ENCODE measurements at places on chromosomes 4 and X.

DNA sequence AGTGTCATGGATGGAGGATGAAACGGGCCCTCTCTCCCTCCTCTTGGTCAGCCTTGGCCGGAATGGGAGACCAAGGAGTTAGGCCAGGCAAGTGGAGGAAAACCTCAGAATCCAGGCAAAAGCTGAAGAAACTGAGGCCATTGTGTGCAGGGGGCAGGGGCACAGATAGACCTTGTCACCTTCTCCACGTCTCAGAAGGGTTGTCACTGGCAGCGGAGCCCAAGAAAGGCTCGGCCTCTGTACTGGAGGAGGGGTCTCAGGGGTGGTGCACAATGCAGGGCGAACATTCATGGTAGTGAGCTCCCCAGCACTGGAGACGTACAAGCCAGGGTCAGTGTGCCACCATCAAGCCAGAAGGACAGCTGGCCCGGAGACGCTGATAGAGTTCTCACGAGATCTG, 139.5 kb downstream of the CPZ start:
- no peak for DNase-seq

GRCh38 chrX:130171446-130172126, at the start of gene RAB33A:
Gene RAB33A (plus strand): TSS chrX:130171962. CDS start chrX:130172063, 101 bp downstream.
- DNase-seq, result peak; percentile 58

DNA sequence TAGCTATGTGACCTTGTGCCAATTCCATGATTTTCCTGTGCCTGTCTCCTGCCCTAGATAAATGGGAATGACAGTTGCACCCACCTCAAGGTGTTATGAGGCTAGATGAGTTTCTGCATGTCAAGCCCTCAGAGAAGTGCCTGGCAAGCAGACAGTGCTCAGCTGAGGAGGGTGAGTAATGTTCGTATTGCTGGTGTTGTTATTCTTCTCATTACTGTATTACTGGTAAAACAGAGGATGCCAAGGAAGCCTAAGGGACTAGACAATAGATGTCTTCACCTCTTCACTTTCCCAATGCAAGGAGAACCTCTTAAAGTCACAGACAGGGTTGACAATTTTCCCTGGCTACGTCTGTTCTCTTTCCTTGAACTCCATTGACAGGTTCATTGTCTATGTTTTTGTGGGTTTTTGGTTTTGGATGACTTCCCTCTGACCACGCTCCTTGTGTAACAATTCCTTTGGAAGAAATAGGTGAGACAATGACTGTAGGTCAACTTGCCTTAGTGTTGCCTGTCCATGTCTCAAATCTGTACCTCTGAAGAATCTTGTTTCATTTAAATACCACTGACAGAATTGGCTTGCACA, 19.2 kb downstream of the ETDC start:
- no peak for DNase-seq

- DNase-seq, result no peak
These were observed 44.6 kb upstream of the GC start for GRCh38 chr4:71828470-71828869.

DNA sequence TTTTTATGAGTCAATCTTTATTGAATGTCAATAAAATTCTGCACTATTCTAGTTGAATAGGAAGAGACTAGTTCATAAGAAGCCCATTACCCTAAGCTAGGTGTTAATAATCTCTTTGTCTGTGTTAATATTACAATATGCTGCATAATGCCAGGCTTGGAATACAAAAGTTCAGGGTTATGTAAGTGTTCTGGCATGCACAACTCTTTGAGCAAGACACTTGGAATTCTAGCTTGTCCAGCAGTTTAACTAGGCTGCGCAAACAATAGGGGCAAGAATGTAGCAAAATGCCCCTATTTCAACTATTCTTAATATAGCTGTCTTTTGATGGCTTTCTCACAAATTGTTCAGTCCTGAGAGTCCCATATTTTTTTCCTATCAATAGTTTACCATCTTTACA, 31.3 kb upstream of the ETNPPL start:
- DNase-seq, result no peak

GRCh38 chrX:149641835-149642234, 10.2 kb upstream of the TMEM185A start:
- no peak for DNase-seq

- DNase-seq, result no peak
These were observed 15.5 kb upstream of the HTRA3 start for GRCh38 chr4:8254076-8254475.

GRCh38 chr4:144582975-144583374, 63.0 kb upstream of the HHIP start:
- DNase-seq, result no peak

DNA sequence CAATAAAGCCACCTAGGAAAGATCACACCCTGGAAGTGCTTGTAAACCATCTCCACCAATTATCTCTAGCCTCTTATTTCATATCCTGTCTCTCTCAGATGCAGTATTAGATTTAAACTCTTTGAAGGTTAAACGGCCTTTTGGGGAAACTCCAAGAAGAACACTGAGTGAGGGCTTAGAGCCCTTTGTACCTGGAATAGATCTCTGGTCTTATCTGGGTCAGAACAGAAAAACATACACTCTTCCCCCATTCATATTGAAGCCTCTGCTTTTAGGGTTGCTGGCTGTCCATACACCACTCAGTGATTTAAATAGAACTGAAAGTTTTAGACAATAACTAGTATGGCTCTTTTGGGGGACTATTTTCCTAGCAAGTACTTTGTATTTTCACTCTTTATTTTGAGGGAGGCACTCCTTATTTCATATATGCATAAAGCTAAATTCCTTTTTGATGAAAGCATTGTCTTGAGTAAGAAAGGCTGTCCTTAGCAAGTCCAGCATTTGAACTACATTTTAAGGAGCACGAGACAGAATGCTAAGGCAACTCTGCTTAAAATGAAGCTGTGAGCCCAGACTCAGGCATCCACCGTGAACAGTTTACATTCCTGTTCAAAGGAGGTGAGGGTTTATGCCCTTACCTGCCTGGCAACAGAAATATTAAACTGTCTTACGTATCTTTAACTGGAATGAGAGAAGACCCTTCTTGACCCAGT, 17.4 kb downstream of the YY2 start:
- DNase-seq, result no peak

GRCh38 chrX:83845397-83845796, 15.5 kb upstream of the CYLC1 start:
- DNase-seq, result no peak

Measured in activated CD4-positive, alpha-beta memory T cell treated with anti-CD3 and anti-CD28 coated beads for 36 hours (primary cell).